BJ (cell line): ENCODE measurements at places on chromosomes 12 and 14.

GRCh38 chr14:38546932-38547551 lies 291.1 kb upstream of the CLEC14A start:
- no peak for DNase-seq

DNA sequence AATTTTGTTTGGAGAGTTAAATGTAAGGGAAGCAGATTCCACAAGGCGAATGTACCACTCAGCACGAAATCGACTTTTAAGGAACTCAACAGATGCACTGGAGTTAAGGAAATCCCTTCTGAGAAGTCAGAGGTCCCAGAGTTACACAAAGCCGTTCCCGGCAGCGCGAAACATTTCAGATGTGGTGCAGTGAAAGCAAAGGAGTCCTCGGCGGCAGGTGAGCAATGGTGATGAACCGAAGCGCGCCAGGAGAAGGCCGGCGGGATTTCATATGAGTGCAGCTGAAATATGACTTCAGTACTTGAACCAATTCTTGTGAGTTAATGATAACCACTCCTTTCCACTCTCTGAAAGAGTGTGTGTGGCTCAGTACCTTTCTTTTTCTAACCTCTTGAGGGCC lies 183.2 kb downstream of the GRIP1 start:
- DNase-seq: no peak

DNA sequence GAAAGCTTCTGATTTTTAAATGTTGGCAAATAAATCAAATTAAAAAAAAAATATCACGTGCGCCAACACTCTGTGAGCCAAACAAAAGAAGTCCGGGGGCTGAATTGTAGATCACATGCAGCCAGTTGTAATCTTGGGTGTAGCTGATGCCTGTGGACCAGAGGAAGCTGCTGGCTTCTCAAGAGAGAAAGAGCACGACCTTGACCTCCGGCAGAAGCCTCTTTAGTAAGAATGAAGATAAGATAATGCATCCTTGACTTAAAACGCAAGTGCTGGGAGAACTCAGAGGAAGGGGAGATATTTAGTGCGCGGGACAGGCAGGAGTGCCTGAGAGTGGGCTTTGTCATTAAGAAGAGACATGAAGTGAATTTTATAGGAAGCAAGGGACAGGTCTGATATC lies 162.8 kb upstream of the TBX3 start:
- DNase-seq: no peak

GRCh38 chr14:59529189-59529588 lies 44.9 kb downstream of the JKAMP start:
- no peak for DNase-seq

DNA sequence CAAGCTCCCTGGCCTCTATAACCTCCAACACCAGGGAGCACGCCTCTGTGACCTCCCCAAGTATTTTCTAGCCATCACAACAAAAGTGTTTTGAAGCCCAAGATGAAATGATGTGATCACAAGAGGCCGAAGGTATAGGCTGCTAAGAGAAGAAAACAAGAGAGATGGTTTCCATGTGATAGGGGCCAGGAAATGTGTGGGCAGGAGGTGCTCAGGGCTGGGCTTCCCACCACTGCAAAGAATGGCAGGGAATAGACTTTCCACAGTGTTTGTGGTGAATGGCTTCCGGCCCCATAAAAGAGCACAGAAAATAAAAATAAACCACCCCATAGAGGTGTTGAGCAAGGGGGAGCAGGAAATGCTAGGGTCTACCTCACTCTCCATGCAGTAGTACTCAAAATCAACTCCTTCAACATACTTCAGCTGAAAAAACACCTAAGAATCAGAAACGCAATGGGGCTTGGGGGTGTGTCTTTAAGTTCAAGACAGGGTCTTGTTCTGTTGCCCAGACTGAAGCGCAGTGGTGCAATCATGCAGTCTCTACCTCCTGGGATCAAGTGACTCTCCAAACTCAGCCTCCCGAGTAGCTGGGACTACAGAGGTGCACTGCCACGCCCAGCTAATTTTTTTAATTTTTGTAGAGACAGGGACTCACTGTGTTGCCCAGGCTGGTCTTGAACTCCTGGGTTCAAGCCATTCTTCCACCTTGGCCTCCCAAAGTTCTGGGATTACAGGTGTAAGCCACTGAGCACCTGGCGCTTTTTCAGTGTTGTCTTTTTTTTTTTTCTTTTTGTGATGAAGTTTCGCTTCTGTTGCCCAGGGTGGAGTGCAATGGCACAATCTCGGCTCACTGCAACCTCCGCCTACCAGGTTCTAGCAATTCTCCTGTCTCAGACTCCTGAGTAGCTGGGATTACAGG lies 27.1 kb downstream of the DAD1 start:
- DNase-seq: no peak

GRCh38 chr12:9649532-9649940 lies 20.0 kb upstream of the CLEC2D start:
- DNase-seq: no peak

- no peak for DNase-seq
Observed at GRCh38 chr12:98453070-98453469, 62.3 kb upstream of the TMPO start.

DNA sequence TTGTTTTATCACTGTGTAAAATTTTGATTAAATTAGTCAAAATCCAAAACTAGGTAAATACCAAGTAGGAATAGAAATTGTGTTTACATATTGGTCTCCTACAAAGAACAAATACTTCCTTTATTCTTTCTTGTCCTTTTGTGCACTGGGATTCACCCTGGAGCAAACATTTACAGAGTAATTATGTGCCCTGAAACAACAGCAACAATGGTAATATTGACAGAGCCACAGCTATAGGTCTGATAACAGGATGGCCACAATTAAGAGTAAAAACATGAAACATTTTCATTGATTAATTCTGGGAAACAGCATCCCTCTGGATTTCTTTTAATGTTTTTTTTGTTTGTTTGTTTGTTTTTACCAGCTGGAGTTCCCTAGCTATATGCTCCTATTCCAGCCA lies 61.2 kb downstream of the SLC38A6 start:
- no peak for DNase-seq

- DNase-seq: no peak
Observed at GRCh38 chr14:89365061-89365801, 51.8 kb downstream of the FOXN3 start.

GRCh38 chr14:23173031-23173430 lies 10.4 kb downstream of the SLC7A8 start:
- no peak for DNase-seq

- DNase-seq: no peak
Observed at GRCh38 chr12:45458854-45459807, 243.2 kb downstream of the ANO6 start.

DNA sequence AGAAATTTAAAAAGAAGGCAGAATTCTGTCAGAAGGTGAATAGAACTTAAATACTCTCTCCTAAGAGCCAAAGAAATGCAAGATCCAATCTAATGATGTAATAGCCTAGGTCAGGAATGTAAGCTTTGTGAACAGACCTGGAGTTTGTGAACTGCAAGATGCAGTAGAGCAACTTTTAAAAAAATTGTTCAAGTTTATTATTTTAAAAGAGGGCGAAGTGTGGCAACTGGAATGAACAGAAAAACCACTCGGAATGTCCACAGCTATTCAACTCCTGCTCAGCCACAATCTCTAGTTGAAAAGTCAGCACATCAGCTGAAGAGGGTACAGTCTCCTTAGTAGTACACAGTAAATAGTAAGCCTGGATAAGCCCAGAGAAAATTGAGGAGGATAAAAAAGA lies 228.8 kb downstream of the PPFIA2 start:
- DNase-seq: no peak
